ENCODE measurements at places on chromosomes 6 and 20. TPM values are rescaled to one million over a fixed set of nuclear protein-coding genes. Genes with fewer than 3 reads are reported as not detected.

OR2B6 gene
- polyA plus RNA-seq = not detected

DNA sequence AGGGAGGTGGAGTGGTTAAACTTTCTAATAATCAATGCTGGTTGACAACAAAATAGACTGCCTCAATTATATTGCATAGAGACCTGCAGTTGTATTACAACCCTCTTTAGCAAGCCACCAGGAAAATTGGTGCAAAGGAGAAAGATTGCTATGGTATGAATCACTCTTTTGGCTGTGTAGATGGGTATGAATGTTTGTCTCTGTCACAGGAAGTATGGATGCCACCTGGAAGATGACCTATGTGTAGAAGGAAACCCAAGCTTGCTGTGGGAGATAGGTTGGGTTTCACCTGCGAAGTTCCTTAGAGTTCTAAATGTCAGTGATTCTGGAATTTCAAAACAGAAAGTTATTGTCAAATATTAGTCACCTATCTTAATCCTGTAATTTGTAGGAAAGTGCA, 134.6 kb downstream of the SOBP start:
- no peaks in the 10 kb centered on the region for H3K27me3 ChIP-seq
- no peak overlapping the region for H3K4me3 ChIP-seq
- H3K27ac ChIP-seq = no peak overlapping the region
- H3K4me1 ChIP-seq = peaks cover 20% of the 10 kb centered on the region
- peak; percentile 20 for DNase-seq
- H3K36me3 ChIP-seq = no peaks in the 10 kb centered on the region

ELOVL4 gene
- polyA plus RNA-seq = 0.57 TPM

GRCh38 chr6:72746276-72746675, 124.4 kb downstream of the KCNQ5 start:
- no peaks in the 10 kb centered on the region for H3K36me3 ChIP-seq
- no peak overlapping the region for H3K4me3 ChIP-seq
- H3K27me3 ChIP-seq = no peaks in the 10 kb centered on the region
- no peak for DNase-seq

GRCh38 chr6:168381726-168382458, 59.1 kb upstream of the SMOC2 start:
- no peaks in the 10 kb centered on the region for H3K36me3 ChIP-seq
- H3K27me3 ChIP-seq = no peaks in the 10 kb centered on the region
- H3K27ac ChIP-seq = no peak overlapping the region
- no peak for DNase-seq

- H3K27ac ChIP-seq = no peak overlapping the region
- H3K27me3 ChIP-seq = no peaks in the 10 kb centered on the region
- no peaks in the 10 kb centered on the region for H3K36me3 ChIP-seq
These were observed 40.2 kb upstream of the PHACTR3 start for GRCh38 chr20:59564171-59564570.

- H3K36me3 ChIP-seq = no peaks in the 10 kb centered on the region
- peaks cover 7% of the 10 kb centered on the region for H3K4me1 ChIP-seq
- no peak overlapping the region for H3K27ac ChIP-seq
- no peak for DNase-seq
- H3K4me3 ChIP-seq = no peak overlapping the region
These were observed 5.4 kb downstream of the ACSS1 start for GRCh38 chr20:25052255-25053194.

DNA sequence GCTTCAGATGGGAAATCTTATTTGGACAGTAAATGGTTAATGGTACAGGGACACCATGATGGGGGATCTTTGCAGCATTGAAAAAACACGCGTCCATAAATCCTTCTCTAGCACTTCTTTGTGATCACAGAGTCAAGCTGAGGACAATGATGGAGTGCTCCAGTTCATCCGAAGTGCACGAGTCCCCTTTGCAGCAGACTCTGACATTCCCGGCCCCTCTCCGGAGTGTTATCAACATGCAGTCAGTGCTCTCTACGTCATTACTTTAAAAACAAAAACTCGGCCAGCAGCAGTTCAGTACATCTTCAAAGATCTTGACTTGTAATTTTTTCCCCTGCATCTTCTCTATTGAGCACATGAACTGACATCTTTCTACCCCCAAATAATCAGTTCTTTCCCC, 185.5 kb upstream of the AKAP12 start:
- H3K4me1 ChIP-seq = peaks cover 14% of the 10 kb centered on the region
- peak; percentile 34 for DNase-seq
- H3K27ac ChIP-seq = no peak overlapping the region
- peaks cover 20% of the 10 kb centered on the region for H3K36me3 ChIP-seq
- no peaks in the 10 kb centered on the region for H3K27me3 ChIP-seq

GRCh38 chr6:131597446-131597845, 24.4 kb downstream of the ARG1 start:
- no peak overlapping the region for H3K27ac ChIP-seq
- no peak for DNase-seq
- H3K4me3 ChIP-seq = no peak overlapping the region
- H3K4me1 ChIP-seq = no peaks in the 10 kb centered on the region
- no peaks in the 10 kb centered on the region for H3K27me3 ChIP-seq

DNA sequence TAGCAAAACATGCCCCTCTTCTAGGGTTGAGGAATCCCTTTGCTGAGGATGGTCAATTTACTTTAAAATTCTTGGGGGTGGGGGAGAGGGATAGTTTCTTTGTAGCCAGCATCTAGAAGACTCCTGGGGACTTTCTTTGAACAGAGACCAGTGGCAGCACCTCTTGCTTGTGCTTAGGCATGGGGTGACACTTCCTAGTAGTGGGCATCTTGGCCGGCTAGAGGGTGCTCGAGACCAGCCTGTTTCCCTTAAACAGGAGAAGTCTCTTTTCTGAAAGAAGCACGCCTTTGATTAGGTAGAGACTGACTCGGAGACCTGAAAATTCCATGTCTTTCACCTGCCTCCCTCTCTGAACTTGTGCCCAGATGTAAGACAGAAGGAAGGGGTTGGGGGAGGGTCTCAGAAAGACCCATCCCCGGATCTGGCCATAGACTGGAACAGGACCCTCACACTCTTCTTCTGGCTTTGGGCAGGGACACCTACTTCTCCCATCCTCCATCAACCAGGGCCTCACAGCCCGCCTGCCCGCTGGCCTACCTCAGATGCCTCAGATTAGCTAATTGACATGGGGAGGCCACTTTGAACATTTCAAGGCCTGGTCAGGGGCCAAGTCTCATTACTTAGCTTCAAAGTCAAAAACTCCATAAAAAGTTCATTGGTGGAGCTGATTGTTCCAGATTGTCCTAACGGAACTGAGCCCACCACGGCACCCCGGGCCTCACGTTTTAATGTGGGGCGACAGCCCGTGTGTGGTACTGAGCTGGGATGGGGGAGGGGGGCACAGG, 172.2 kb downstream of the CDC5L start:
- H3K4me1 ChIP-seq = no peaks in the 10 kb centered on the region
- no peak overlapping the region for H3K4me3 ChIP-seq
- DNase-seq = no peak
- H3K36me3 ChIP-seq = no peaks in the 10 kb centered on the region
- no peak overlapping the region for H3K27ac ChIP-seq

DNA sequence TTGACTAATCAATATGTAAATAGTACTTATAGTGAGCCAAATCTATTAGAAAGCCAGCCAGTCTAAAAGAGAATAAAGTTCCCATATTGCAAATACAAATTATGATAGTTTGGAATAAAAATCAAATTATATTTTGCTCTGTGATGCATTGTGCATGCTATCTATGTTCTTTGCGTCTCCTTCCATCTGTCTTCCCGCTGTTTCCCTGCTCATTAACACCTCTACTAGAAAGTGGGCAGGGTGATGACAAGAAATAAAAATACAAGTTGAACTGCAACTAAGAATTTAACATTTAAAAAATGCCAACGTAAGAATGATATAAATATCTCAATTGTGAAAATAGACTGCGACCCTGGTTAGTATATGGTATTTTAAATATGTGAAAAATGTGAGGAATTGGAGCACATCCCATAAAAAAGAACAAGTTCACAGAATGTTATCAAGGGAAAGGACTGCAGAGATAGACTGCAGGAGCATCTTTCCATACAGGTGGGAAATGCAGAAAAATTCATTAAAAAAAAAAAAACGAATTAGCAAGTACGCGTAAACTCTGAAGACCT, 157.6 kb upstream of the PDE7B start:
- H3K4me1 ChIP-seq = no peaks in the 10 kb centered on the region
- no peak overlapping the region for H3K27ac ChIP-seq
- H3K36me3 ChIP-seq = no peaks in the 10 kb centered on the region
- H3K4me3 ChIP-seq = no peak overlapping the region
- DNase-seq = no peak

DYNLT2 gene
- polyA plus RNA-seq = 0.39 TPM

DNA sequence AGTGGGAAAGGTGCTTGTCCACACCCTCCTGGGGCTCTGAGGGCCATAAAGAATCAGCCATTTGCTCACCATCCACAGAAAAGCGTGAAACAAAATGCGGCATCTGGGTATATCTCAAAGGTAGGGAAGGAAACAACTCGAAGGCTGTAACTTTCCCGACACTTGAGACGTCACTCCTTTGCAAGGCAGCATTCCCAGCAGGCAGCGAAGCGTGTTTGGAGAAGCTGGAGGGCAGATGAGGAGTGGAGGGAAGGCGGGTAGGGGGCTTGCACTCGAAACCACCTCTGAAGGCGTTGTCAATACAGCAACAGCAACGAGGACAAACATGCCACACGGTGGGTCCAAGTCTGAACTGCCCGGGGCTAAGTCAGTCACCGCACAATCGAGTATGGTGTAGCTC, 98.4 kb downstream of the FOXC1 start:
- H3K27ac ChIP-seq = no peak overlapping the region
- H3K4me1 ChIP-seq = no peaks in the 10 kb centered on the region
- H3K36me3 ChIP-seq = no peaks in the 10 kb centered on the region
- DNase-seq = no peak

GRCh38 chr6:15327271-15327670, 81.4 kb downstream of the JARID2 start:
- no peaks in the 10 kb centered on the region for H3K27me3 ChIP-seq
- no peak overlapping the region for H3K27ac ChIP-seq
- H3K4me3 ChIP-seq = no peak overlapping the region
- H3K4me1 ChIP-seq = peaks cover 4% of the 10 kb centered on the region
- no peaks in the 10 kb centered on the region for H3K36me3 ChIP-seq
- no peak for DNase-seq

DNA sequence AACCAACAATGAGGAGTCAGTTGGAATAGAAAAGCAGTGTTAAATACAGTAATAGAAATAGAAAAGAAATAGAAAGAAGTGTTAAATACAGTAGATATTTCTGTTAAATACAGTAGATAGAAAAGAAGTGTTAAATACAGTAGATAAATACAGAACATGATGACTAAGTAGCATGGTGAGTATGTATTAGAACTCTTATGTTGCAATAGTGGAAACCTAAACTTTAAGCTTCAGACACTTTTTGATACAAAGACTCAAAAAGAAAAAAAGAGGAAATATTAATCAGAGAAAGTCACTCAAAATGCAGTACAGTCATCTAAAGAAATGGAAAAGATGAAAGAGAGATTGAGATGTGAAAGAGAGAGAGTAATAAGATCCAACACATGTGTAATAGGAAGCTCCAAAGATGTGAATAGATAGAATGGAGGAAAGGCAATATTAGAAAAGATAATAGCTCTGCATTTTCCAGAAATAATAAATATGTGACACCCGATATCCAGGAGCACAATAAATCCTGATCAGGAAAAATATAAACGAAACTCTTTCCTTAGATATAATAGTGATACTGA, 131.5 kb upstream of the KCNK16 start:
- no peak overlapping the region for H3K27ac ChIP-seq
- no peak overlapping the region for H3K4me3 ChIP-seq
- no peaks in the 10 kb centered on the region for H3K4me1 ChIP-seq
- H3K27me3 ChIP-seq = no peaks in the 10 kb centered on the region
- DNase-seq = no peak
- no peaks in the 10 kb centered on the region for H3K36me3 ChIP-seq

SAPCD1 gene
- 3.0 TPM for polyA plus RNA-seq

- H3K4me3 ChIP-seq = no peak overlapping the region
- H3K27me3 ChIP-seq = peaks cover 2% of the 10 kb centered on the region
- H3K4me1 ChIP-seq = peaks cover 9% of the 10 kb centered on the region
- no peak overlapping the region for H3K27ac ChIP-seq
These were observed 2.8 kb upstream of the RAB23 start for GRCh38 chr6:57224769-57225515.

PHACTR1 gene
- polyA plus RNA-seq = 2.4 TPM

GRCh38 chr20:64037498-64038213, 1.7 kb downstream of the C20orf204 start:
- H3K27ac ChIP-seq = no peak overlapping the region
- DNase-seq = no peak
- H3K4me1 ChIP-seq = peaks cover 40% of the 10 kb centered on the region
- H3K27me3 ChIP-seq = no peaks in the 10 kb centered on the region

DNA sequence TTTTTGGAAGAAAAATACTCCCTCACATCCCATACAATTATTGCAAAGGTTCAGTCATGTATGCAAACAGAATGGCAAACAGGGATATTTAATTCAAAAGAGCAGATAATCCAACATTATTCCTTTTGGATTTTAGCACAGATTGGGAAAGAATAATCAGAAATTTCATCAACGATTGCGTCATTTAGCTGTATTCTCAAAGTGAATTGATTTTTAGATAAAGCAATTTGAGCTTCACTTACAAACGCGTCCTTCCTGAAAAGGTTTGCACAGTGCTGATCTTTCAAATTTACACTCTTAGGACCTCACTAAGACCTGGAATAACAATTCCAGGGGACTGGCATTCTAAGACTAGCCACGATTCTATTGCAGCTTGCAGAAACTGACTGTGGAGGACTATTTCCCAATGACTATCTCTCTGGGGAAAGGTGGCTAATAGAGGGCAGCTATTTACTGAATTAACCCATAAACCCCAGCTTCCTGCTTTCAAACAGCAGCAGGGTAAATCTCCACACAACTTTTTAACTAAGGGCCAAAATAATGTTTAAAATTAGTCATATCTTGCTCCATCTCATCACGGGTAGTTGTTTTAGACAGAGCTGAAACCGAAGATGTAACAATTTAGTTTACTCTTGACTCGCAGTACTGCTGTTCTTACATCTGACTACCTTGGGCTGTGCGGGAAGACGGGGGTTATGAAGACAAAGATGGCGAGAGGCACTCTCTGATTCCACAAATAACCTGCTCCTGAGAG, 131.2 kb upstream of the FAM184A start:
- H3K27me3 ChIP-seq = no peaks in the 10 kb centered on the region
- H3K27ac ChIP-seq = no peak overlapping the region
- no peaks in the 10 kb centered on the region for H3K36me3 ChIP-seq
- H3K4me1 ChIP-seq = no peaks in the 10 kb centered on the region
- no peak overlapping the region for H3K4me3 ChIP-seq
- no peak for DNase-seq

- H3K4me3 ChIP-seq = peak overlapping the region; percentile 84
- H3K27me3 ChIP-seq = no peaks in the 10 kb centered on the region
- peak overlapping the region; percentile 80 for H3K27ac ChIP-seq
- peaks cover 44% of the 10 kb centered on the region for H3K4me1 ChIP-seq
These were observed 102.3 kb downstream of the DST start for GRCh38 chr6:56540232-56541029.

MUC22 gene
- not detected for polyA plus RNA-seq

- no peak for DNase-seq
- peaks cover 23% of the 10 kb centered on the region for H3K4me1 ChIP-seq
- no peaks in the 10 kb centered on the region for H3K27me3 ChIP-seq
These were observed 4.8 kb upstream of the ZNF217 start for GRCh38 chr20:53598140-53599043.

TAGAP gene
- not detected for polyA plus RNA-seq

GRCh38 chr6:44685213-44685612, 297.7 kb downstream of the CDC5L start:
- no peak for DNase-seq
- no peak overlapping the region for H3K4me3 ChIP-seq
- no peaks in the 10 kb centered on the region for H3K36me3 ChIP-seq
- no peak overlapping the region for H3K27ac ChIP-seq

GRCh38 chr6:18242062-18242851, 22.1 kb downstream of the DEK start:
- H3K27me3 ChIP-seq = no peaks in the 10 kb centered on the region
- no peak overlapping the region for H3K4me3 ChIP-seq
- peaks cover 13% of the 10 kb centered on the region for H3K4me1 ChIP-seq

Measured in endothelial cell of umbilical vein (primary cell).